IMR-90 (cell line): ENCODE measurements at places on chromosomes 2 and 18. TPM values are rescaled to one million over a fixed set of nuclear protein-coding genes. Genes with fewer than 3 reads are reported as not detected.

GRCh38 chr2:181680055-181680936, at the start of gene NEUROD1:
NEUROD1 (minus strand) TSS chr2:181680517; CDS start chr2:181678860, 1,657 bp downstream.
- no peaks in the 10 kb centered on the region for H3K36me3 ChIP-seq
- DNase-seq = no peak
- H3K27ac ChIP-seq = no peak within 1 kb of the TSS

Gene IL18R1
- total RNA-seq = 0.18 and 0.28 TPM in 2 replicates

Gene PLEKHM3
- 8.6 and 11.3 TPM in 2 replicates for total RNA-seq

DNA sequence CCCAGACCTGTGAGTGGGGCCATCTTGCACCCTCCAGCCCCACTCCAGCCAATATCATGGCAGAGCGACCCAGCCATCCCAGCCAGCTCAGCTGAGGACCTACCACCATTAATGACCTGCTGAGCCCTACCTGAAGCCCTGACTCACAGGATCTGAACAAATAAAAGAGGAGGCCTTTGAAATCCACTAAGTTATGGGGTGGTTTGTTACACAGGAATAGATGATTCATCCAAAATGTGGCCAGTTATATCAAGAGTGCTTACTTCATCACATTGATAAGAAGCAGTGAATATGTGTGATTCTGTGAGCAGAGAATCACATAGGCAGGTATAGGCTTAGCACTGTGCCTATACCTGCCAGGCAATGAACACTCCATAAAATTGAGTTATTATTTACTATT, 34.7 kb upstream of the FAM124B start:
- peaks cover 2% of the 10 kb centered on the region; the same call in 1 of the 2 replicates for H3K4me1 ChIP-seq
- no peak overlapping the region for H3K27ac ChIP-seq
- peak; percentile 22 for DNase-seq

GRCh38 chr2:70241340-70241739, 7.1 kb downstream of the TIA1 start:
- H3K4me3 ChIP-seq = no peak overlapping the region
- H3K27me3 ChIP-seq = no peaks in the 10 kb centered on the region
- H3K27ac ChIP-seq = no peak overlapping the region
- DNase-seq = peak; percentile 54

- H3K36me3 ChIP-seq = no peaks in the 10 kb centered on the region
- H3K27me3 ChIP-seq = no peaks in the 10 kb centered on the region
- no peak overlapping the region for H3K27ac ChIP-seq
- DNase-seq = no peak
- no peaks in the 10 kb centered on the region for H3K4me1 ChIP-seq
Measured at GRCh38 chr18:77486985-77487384, 237.3 kb downstream of the GALR1 start.

GRCh38 chr2:950080-950966, at the start of gene SNTG2:
SNTG2 (plus strand) TSS chr2:950849; CDS start chr2:950997, 148 bp downstream.
- H3K27ac ChIP-seq = no peak within 1 kb of the TSS
- peaks cover 28% of the 10 kb centered on the region for H3K27me3 ChIP-seq
- H3K4me3 ChIP-seq = peak within 1 kb of the TSS; percentile 46
- no peak for DNase-seq

Gene CD28
- not detected in 2 replicates for total RNA-seq

Gene BZW1
- 268 and 323 TPM in 2 replicates for total RNA-seq

Gene GPR55
- total RNA-seq = not detected in 2 replicates

DNA sequence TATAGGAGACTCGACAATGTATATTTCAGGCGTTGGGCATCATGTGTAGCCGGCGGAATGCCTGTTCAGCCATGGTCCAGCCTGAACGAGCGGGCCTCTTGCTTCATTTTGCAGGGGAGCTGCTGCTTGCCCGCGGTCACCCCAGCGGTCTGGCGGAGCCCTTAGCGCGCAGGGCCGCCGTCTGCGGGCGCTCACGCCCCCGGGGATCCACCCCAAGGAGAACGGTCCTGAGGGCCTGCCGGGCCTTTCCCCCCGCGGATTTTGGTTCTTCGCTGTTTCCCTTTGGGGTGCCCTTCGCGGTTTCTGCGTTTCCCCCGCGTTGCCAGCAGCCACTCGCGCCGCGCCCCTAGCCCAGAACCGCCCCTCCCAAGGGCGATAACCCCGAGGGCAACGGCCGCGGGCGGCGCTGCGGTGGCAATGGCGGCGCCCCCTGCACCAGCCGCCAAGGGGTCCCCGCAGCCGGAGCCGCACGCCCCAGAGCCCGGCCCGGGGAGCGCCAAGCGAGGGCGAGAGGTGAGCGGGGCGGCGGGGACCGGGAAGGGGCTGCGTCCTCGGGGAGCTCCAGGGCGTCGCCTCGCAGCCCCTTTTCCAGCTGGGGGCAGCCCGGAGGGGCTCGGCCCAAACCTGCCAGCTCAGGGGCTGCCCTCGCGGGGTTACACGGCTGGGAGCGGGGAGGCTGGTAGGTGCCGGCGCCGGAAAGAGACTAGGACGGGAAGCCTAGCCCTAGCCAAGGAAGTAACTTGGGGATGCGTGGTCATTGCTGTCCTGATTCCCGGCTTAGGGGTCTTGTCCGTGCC, at the start of gene MFSD2B:
MFSD2B (plus strand) TSS at position 406 of the 797 bp plus-strand sequence; CDS start at position 418, 12 bp downstream.
- H3K4me1 ChIP-seq = peaks cover 1% of the 10 kb centered on the region
- H3K4me3 ChIP-seq = peak within 1 kb of the TSS; percentile 22
- no peak within 1 kb of the TSS; the same call in 1 of the 2 replicates for H3K27ac ChIP-seq
- H3K27me3 ChIP-seq = peaks cover 8% of the 10 kb centered on the region

- DNase-seq = no peak
- no peaks in the 10 kb centered on the region for H3K4me1 ChIP-seq
- H3K27me3 ChIP-seq = no peaks in the 10 kb centered on the region
- no peaks in the 10 kb centered on the region for H3K36me3 ChIP-seq
- no peak overlapping the region for H3K4me3 ChIP-seq
Measured at GRCh38 chr2:14781142-14781541, 148.6 kb downstream of the LRATD1 start.

Gene MOGAT1
- total RNA-seq = not detected in 2 replicates

GRCh38 chr18:11906176-11906575, 1.9 kb downstream of the MPPE1 start:
- H3K36me3 ChIP-seq = peaks cover 6% of the 10 kb centered on the region; the same call in 1 of the 2 replicates
- no peak overlapping the region for H3K4me3 ChIP-seq
- no peak overlapping the region for H3K27ac ChIP-seq
- peaks cover 6% of the 10 kb centered on the region for H3K4me1 ChIP-seq
- no peak for DNase-seq

Gene SIGLEC15
- 0.83 and 1.1 TPM in 2 replicates for total RNA-seq

DNA sequence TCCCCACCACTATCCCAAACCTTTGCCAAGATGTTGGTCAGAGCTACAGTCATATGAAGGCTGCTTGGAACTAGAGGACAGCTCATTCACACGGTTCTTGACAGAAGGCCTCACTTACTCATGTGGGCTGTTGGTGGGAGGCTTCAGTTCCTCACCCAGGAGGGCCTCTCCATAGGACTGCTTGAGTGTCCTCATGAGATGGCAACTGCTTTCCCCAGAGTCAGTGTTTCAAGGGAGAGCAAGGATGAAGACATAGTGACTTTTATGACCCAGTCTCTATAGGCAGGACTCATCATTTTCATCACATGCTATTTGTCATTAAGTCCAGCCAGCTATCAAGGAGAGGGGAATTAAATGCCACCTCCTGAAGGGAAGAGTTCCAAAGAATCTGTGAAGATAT, 33.4 kb upstream of the OLA1 start:
- peaks cover 16% of the 10 kb centered on the region for H3K27me3 ChIP-seq
- no peak overlapping the region for H3K27ac ChIP-seq
- no peaks in the 10 kb centered on the region for H3K4me1 ChIP-seq
- DNase-seq = peak; percentile 4
- H3K4me3 ChIP-seq = no peak overlapping the region

Gene BMP10
- total RNA-seq = not detected in 2 replicates

Gene RAB6C
- total RNA-seq = under 0.01 TPM in 1 of 2 replicates, not detected in the other

DNA sequence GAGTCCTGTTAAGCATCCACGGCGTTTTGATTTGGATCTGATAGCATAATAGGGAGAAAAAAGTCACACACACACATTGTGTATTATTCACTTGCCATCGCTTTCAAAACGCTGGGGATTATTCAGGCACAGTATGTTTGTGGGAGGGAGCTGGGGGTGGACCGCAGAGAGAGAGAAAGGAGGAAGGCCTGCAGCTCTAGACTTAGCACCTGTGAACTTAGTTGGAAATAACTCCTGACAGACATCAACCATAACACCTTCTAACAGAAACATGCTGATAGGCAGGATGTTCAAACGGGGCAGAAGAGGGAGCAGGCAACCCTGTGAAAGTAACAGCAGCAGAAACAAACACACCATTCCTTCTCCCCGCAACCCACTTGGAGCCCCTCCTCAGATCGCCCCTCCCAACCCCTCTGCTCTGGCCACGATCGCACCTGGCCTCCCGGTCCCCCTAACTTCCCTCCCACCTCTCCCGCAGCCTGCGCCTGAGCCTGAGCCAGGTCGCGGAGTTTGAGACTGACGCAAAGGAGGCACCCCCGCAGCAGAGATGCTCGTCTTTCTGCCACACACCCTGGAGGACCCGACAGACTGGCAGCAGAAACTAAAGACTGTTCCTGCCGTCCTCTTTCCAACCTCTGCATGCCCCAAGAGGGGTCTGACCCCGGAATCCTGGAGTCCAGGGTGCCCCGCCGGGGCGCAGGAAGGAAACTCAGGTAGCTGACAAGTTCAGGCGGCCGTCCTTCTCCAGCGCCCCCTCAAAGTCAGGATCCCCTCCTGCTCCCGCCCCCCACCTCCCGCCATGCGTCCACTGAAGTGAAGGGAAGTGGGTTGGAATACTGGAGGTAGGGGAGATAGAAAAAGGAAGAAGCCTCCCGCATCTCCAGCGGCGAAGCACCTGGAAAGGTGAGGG, 738 bp downstream of the CHST9 start:
- no peak for DNase-seq
- no peaks in the 10 kb centered on the region for H3K36me3 ChIP-seq
- H3K4me3 ChIP-seq = no peak overlapping the region
- H3K27me3 ChIP-seq = no peaks in the 10 kb centered on the region

Gene OTX1
- total RNA-seq = not detected in 2 replicates

DNA sequence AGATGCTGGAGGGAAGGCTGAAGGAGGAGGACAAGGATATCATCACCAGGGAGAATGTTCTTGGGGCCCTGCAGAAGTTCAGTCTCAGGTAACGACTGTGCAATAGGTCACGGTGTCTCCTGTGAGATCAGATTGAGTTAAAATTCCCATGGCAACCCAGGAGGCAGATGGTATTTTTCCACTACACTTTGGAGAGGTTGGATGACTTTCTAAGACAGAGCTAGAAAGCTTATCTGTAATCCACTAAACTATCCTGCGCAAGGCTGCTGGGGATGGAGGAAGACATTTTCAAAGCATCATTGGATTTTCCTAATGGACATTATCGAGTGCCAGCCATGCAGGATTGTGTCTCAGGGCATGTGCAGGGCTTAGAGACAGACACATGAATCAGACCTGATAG, 74.6 kb downstream of the ARMC9 start:
- no peak overlapping the region for H3K27ac ChIP-seq
- H3K4me1 ChIP-seq = no peaks in the 10 kb centered on the region
- DNase-seq = no peak
- peaks cover 43% of the 10 kb centered on the region for H3K36me3 ChIP-seq

GRCh38 chr2:203997481-203997880, 60.9 kb downstream of the ICOS start:
- H3K27me3 ChIP-seq = no peaks in the 10 kb centered on the region; the same call in 1 of the 2 replicates
- DNase-seq = no peak
- H3K27ac ChIP-seq = no peak overlapping the region
- H3K4me1 ChIP-seq = no peaks in the 10 kb centered on the region

- peak; percentile 52 for DNase-seq
- H3K27me3 ChIP-seq = no peaks in the 10 kb centered on the region
- H3K27ac ChIP-seq = no peak overlapping the region
Measured at GRCh38 chr18:2411381-2411960, 159.8 kb downstream of the METTL4 start.

- H3K4me1 ChIP-seq = no peaks in the 10 kb centered on the region
- no peak overlapping the region for H3K27ac ChIP-seq
- no peaks in the 10 kb centered on the region for H3K36me3 ChIP-seq
Measured at GRCh38 chr2:126785236-126785635, 113.5 kb upstream of the TEX51 start.

DNA sequence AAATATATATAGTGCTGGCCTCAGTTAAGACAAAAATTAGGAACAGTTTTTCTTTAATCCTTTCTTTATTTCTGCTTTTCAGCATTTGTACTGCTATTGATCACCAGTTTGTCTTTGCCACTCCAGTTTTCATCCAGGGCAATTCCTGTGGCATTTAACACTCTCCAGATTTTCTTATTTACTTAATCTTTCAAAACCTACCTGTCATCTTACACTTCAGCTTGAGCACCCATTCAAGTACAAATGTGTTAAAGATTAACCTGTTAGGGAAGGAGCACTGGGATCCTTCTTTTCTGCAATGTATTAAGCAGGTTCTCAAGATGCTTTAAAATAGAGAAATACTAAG, 101.8 kb upstream of the SCN1A start:
- H3K4me3 ChIP-seq = no peak overlapping the region
- H3K4me1 ChIP-seq = peaks cover 4% of the 10 kb centered on the region; the same call in 1 of the 2 replicates
- H3K27ac ChIP-seq = no peak overlapping the region
- DNase-seq = no peak
- no peaks in the 10 kb centered on the region for H3K36me3 ChIP-seq

- H3K4me1 ChIP-seq = no peaks in the 10 kb centered on the region
- DNase-seq = no peak
- H3K4me3 ChIP-seq = no peak overlapping the region
- no peak overlapping the region for H3K27ac ChIP-seq
Measured at GRCh38 chr2:158255257-158255656, 153.6 kb downstream of the UPP2 start.

GRCh38 chr18:45805551-45805950, 19.9 kb upstream of the SIGLEC15 start:
- no peaks in the 10 kb centered on the region for H3K27me3 ChIP-seq
- H3K27ac ChIP-seq = no peak overlapping the region
- no peak for DNase-seq
- no peak overlapping the region for H3K4me3 ChIP-seq
- H3K36me3 ChIP-seq = no peaks in the 10 kb centered on the region

GRCh38 chr18:9764011-9764481, 55.9 kb downstream of the RAB31 start:
- DNase-seq = no peak
- 0 out of 2 replicates have a peak, but pooled peaks cover 2% of the 10 kb centered on the region for H3K4me1 ChIP-seq
- no peak overlapping the region for H3K4me3 ChIP-seq
- no peaks in the 10 kb centered on the region; the same call in 1 of the 2 replicates for H3K36me3 ChIP-seq
- no peaks in the 10 kb centered on the region for H3K27me3 ChIP-seq

DNA sequence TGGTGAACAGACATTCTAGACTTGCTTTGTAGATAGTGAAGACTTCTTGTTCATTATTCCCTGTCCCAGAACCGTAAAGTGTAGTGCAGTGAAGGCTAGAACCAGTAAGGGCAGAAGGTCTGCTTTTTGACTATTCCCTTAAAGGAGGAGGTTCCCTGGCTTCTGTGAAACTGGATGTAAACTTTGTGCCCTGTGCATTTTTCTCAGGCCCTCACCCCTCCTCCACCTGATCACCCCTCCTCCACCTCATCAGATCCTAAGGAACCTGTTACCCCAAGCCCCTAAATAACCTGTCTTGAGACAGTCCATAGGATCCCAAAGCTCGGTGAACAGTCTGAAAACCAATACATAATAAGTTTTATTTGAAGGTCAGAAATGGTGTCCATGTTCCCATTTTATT, 33.7 kb downstream of the SFT2D3 start:
- peaks cover 5% of the 10 kb centered on the region; the same call in 1 of the 2 replicates for H3K4me1 ChIP-seq
- DNase-seq = no peak
- H3K4me3 ChIP-seq = no peak overlapping the region
- H3K27me3 ChIP-seq = no peaks in the 10 kb centered on the region
